GM04503 (cell line): ENCODE measurements at places on chromosomes 4 and X.

DNA sequence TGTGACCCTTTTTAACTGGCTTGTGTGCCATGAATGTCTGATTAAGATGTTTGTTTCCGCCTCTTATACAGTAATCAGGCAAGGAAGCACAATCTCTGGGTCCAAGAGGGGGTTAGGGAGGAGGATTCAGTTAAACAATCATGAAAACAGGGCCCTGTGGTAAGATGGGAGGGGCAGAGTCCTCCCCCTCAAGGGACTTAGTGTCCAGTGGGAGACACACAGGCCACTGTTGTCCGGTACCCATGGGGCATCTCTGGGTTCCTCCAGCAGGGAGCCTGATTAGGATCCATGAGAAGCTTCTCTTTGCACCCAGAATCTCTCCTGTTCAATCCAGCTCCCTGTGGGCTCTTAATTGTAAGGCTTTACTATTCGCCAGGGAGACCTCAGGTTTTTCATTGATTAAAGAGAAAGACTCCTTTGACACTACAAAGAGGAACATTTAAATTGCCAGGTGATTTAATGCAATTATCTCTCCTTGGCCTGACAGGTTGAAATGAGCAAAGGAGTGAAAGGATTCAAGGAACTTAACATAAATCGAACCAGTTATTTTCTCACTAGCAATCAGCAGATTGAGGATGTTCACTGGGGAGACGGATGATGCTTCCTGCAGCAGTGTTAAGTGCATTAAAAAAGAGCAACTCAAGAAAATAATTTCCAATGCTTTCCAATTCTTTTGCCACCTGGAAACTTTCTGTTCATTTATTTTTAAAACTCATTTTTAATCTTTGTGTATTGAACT is 225.4 kb downstream of the PTTG2 start:
- no peak for DNase-seq

DNA sequence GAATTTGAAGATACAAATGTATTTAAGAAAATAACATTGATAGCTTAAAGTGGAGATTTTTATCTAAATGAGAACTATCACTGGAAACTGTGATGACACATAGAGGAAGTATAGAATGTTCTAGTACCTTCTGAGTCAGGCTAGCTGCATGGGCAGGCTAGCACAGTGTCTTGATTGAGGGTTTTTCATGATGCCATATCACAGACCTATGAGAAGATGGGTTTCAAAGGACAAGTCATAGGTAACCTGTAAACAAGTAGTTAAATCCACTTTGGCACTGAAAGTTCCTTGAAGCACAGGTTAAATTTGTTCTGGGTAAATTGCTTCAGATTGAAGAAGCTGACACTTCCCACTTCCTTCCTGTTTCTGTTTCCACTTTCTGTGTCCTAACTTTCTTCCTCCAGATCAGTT is 48.2 kb upstream of the CDKN2AIP start:
- DNase-seq: no peak

GRCh38 chr4:33850371-33850902 is 2393.9 kb downstream of the ARAP2 start:
- DNase-seq: no peak

DNA sequence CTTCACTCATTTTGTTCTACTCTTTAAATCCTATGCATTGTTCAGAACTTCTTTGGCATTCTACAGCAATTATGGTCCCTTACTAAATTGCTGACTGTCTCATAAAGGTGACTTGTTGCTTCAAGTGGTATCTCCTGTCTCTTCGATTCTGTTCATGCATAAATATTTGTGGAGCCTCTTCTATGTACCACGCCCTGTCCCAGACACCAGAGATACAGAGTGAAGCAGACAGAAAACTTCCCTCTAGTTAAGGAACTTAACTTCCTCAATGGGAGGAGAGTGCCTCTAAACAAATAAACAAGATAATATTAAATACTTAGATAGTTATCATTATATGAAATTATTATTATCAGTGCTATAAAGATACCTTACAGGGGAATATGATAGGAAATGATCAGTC is 235.7 kb downstream of the FRAS1 start:
- no peak for DNase-seq

DNA sequence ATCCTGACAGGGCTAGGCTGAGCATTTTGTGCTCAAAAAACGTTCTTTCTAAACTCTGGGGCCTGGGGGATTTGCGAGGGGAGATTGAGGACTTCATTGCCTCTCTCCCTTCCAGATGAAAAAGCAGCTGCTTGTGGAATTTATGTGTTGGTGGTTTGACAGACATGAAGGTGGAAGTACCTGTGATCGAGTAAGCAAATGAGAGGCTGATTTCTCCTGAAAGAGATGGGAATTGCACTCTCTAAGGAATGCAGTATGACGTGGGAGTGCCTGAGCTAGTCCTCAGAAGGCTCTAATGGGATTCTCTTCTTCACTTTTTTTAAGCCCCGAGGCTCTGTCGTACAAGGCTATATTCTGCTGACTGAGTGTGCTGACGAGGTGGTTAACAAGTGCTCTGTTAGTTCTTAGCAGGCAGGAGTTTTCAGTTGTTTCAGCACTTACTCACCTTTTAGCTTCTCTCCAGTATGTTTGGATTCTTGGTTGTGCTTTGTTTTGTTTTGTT is 426.8 kb upstream of the CNKSR2 start:
- DNase-seq: no peak

DNA sequence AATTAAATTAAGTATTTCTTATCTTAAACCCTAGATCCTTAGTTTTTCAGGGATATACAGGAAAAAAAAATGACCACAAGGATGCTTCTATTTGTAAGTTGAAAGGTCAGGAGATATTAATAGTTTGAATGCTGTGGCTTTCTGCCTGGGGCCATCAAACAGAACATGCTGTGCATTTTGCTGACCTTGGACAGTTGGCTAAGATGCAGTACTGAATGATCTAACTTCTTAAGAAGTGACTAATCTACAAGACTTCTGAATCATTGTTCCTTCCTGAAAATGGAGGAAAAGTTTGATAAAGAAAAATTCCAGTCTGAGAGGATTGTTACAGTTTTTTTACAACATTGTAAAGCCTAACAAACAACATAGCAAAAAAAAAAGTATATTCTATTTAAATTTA is 237.8 kb upstream of the JADE1 start:
- peak; percentile 78 for DNase-seq

DNA sequence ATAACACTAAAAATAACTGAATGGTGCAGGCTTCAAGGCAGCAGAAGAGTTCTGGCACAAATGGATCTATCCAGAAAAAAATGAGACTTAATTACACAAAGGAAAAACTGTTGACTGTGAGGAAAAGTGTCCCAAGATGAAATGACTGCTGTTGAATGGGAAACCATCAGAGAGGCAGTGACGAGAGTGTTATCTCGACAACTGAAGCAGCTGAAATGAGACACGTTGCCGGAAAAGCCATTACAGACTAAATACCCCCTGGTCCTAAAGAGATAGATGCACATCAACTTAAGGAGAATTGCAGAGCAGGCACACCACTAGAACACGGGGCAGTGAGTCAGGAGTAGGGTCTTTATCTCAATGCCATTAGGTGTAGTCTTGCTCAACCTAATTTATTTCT is 277.8 kb downstream of the DMD start:
- DNase-seq: no peak

DNA sequence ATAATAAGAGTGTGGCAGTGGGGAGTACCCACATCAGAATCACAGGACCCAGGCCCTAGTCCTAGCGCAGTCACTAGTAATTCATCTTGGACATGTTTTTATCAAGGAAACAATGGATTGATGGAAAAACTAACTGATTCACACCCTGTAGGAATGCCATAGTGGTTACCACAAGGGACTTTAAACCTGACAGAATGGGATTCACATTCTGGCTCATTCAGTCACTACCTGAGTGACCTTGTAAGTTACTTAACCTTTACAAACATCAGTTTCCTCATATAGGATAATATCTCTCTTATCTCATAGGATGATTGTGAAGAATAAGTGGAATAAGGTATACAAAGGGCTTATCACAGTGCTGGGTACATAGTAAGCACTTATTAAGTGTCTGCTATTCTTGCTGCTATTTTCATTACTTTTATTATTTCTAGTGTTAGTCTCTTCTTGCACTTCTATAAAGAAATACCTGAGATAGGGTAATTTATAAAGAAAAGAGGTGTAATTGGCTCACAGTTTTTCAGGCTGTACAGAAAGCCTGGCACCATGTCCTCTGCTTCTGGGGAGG is 247.5 kb upstream of the KLF3 start:
- DNase-seq: no peak

DNA sequence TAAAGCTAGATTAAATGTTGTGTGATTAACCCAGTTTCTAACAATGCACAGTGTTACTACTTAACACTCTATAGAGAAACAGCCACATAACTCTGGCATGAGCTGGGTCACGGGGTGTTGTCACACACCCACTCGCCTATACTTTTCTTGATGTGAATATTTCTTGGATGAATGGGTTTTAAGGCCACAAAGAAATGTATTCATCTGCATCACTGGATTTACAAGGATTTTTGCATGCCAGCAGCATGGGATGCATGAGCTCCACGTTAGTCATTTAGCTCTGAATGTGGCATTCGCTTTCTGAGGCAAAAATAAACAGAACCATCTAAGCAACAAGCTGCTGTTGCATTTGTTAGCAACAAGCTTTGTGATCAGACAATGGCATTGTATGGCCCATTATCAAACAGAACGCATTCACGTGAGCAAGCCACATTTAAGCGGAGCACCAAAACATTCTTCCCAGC is 89.7 kb downstream of the LRP2BP start:
- DNase-seq: peak; percentile 96

DNA sequence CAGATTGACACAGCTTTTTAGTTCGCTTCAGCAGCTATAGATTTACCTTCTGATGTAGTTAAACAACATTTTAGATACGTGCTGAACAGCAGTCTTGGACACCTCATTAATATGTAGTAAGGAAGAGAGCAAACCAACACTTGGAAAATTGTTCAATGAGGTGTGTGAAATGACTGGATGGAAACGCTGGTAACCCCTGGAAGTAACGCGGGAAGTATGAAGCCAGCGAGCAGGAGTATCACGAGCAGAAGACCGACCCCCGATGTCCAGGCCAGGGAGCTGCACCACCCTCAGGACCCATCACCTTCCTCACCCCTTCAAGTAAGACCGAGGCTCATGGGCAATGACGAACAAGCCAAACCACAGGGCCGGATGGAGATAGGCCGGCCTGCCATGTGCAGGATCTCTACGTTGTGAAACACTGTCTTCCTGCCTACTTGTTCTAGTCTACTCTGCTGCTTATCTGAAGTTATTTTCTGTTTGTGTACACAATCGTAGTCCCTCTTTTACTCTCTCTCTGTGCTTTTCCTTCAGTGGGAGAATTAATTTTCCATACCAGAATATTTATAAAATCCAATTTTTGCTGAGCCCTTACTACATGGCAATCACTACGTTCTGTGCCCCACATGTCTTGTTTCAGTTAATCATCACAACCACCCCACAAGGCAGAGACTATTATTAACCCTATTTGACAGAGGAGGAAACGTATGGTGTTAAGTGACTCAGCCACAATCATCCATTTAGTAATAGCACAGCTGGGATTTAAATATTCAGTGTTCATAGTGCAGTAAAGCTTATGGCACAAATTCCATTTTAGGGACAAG is 221.7 kb downstream of the APBB2 start:
- DNase-seq: no peak

GRCh38 chrX:77014377-77015372 is 432.5 kb upstream of the FGF16 start:
- no peak for DNase-seq

DNA sequence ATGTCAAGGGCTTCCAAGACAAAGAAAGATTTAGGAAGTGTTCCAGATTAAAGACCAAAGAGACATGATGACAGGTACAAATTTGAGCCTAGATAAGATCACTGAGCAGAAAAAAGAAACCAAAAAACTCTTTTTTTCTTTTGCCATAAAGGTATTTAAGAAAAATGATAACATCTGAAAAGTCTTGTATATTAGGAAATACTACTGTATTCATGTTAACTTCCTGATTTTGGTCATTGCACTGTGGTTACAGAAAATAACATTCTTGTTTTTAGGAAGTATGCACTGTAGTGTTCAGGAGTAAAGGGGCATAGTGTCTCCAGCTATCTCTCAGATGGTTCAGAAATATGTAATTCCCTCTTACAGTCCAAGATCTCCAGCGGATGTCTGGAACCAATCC is 37.1 kb downstream of the RWDD4 start:
- no peak for DNase-seq

GRCh38 chr4:122665161-122665929 is 44.5 kb upstream of the IL21 start:
- DNase-seq: peak; percentile 92

- DNase-seq: no peak
These were observed 109.8 kb upstream of the HDX start for GRCh38 chrX:84611843-84612636.

DNA sequence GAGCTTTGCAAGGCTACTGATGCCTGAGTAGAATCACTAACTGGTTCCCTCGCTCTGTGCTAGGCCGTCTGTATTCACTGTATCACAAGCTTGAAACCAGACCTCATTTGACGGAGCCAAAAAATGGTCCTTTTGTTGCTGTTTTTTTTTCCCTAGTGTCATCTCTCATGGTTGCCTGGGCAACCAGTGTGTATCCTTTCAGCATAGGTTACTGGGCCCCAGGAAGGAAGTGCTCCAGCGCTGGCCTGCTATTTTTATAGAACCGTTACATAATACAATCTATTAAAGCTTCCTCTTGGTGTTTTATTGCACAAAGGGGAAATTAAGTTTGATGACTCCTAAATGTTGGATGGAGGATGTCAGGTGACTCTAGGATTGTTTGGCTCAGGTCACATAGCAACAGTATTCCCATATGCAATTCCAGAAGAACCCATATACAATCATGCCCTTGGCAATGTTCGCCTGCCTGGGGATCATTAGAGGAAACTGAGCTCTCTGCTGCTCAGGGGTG is 220.4 kb downstream of the SPRY1 start:
- no peak for DNase-seq

DNA sequence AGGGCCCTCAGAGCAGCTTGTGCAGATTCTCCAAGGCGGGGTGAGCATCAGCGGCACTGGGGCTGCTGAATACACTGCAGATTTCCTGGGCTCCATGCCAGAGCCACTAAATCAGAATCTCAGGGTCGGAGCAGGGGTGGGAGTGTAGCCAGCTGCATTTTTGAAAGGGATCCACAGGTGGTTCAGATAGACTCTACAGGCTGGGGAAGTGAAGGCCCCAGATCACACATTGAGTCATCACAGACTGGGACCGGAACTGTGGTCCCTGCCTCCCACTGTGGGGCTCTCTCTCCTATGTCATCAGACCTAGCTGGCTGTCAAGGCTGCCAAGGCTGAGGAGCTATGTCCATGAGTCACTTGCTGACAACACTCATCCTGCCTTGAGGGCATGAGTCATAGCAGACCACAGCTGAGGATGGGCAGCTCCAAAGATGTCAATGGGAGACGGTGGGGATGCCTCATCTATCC is 162.3 kb upstream of the MAMLD1 start:
- peak; percentile 94 for DNase-seq
